ENCODE measurements at places on chromosomes 12 and 14.

GRCh38 chr12:91690531-91690930, 455.1 kb downstream of the BTG1 start:
- DNase-seq, result no peak

- no peak for DNase-seq
These were observed 18.8 kb upstream of the RAP1B start for GRCh38 chr12:68591734-68592418.

DNA sequence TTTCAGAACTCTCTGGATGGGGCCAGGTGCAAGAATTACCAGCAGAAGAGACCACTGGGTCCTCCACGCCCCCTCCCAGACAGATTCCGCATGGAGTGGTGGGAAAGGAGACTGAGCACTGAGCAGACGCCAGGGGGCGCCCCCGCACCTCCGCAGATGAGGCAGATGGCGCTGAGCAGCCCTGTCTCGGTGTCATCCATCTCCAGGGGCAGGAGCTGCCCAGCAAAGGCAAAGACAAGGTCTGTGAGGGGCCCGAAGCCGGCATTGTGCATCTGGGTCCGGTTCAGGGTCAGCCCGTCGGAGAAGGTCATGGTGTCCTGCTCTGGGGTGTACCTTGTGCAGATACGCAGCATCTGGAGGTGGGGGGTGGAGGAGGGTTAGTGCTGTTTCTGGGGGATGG, 6.3 kb upstream of the ITGB7 start:
- DNase-seq, result peak; percentile 82

GRCh38 chr12:130876758-130877157, 4.9 kb downstream of the RAN start:
- DNase-seq, result no peak

All from activated naive CD4-positive, alpha-beta T cell (primary cell).